Central memory CD8-positive, alpha-beta T cell (primary cell): ENCODE measurements at places on chromosomes 16 and 17.

DNA sequence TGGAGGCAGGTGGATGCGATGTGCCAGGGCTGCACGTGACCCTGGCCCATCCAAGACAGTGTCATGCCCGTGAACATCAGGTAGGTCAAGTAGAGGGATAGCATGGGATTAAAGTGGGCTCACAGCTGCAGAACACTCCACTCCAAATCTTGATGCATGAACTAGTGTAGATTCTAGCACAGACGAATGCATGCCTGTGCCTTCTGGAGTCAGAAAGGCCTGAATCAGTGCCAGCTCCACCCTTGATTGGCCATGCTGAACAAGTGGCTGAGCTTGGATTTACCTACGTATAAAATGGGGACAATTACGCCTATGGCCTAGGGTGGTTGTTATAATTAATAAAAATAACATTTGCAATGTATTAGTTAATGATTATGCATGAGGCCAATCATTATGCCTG, 10.6 kb downstream of the IRX3 start:
- no peak for DNase-seq

- no peak for DNase-seq
These were observed 9.0 kb upstream of the TERB1 start for GRCh38 chr16:66810391-66810790.

- DNase-seq, result no peak
These were observed 33.4 kb downstream of the PSME3IP1 start for GRCh38 chr16:57152096-57153093.

GRCh38 chr16:88493879-88494278, 40.8 kb downstream of the ZFPM1 start:
- no peak for DNase-seq

DNA sequence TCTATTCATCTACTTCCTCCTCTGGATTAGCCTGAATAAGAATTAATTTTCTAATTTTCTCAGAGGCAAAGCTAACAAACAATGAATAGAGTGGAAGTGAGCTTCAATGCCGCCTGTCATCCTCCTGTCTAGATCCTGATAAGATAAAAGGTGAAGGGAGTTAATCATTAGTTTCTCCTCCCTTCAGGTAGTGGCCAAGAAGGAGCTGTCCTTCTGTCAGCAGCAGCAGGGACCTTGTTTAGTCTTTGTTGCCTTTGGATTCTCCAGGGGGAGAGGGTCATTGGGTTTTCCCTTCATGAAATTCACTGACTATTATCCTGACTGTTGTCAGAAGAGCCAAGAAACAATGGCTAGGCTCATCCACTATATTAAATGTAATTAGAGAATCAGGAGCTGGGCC, 420.2 kb upstream of the GOT2 start:
- no peak for DNase-seq

DNA sequence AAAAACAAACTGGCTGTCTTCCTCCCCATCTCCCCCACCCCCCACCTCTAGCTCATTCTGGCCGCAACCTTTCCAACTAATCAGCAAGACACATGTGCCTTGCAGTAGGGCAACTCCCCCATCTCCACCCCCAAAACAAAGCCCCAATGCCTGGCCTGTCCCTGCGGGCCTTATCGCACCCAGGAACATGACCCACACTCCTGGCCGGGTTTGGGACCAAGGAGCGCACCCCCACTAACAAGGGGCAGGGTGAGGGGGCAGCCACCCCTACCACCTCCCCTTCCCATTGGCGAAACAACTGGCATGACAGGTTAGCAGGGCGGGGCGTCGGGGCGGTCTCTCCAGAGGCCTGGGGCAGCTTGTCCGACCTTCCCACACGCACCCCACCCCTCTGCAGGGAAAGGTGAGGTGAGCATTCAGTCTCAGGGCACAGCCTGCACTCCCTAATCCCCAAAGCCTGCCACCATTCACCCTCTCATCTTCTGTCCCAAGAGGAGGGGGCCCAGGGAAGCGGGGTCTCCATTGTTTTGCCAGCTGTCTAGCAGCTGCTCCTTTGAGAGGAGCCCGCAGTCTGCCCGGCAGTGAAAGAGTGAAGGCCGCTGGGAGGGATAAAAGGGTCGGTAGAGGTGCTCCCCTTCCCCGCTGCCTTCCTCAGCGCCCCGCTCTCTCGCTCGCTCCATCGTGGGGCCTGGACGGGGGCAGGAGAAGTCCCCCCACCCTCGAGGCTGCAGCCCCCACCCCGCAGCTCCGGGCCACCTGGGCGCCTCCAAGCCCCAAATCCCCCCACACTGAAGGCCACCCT, 765 bp downstream of the MYO18A start:
- no peak for DNase-seq

DNA sequence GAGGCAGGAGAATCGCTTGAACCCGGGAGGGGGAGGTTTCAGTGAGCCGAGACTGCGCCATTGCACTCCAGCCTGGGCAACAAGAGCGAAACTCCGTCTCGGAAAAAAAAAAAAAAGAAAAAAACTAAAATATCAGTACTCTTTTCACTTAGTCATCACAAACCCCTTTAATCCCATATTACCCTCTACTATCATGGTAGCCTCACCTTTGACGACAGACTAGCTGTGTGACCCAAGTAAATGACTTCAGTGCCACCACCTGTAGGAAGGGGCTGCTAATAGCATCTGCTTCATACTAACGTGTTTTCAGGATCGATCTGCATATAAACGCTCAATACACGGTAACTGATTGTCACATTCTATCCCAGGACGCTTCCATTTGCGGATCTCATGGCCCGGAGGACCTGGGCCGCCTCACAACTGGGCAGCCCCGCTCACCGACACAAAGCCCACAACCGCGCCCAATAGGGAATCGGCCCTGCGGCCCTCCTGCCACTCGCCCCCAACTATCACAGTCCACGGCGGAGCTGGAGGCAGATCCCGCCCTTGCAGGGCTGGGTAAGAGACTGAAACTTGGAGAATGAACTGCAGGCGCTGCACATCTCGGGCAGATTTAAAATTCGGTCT, 1.1 kb upstream of the ZNF263 start:
- no peak for DNase-seq

GRCh38 chr16:58533751-58534470, 18.6 kb downstream of the SETD6 start:
- no peak for DNase-seq

DNA sequence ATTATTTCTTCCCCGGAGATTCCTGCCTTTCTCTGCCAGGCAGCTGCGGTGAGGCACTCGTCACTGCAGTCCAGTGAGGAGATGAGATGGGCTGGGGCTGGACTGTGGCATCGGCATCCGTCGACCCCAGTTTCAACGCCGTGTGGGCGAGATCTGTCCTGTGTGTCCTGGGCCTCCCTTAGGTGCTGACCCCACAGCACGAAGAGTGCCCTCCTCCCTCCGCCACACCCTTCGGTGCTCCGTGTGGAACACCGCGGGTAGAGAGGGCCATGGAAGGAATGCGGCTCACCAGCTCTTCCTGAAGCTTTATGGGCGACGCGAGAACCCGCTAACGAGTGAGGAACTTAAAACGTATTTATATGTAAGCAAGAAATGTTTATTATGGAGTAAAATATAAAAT, 17.6 kb downstream of the ACSF3 start:
- DNase-seq, result no peak

DNA sequence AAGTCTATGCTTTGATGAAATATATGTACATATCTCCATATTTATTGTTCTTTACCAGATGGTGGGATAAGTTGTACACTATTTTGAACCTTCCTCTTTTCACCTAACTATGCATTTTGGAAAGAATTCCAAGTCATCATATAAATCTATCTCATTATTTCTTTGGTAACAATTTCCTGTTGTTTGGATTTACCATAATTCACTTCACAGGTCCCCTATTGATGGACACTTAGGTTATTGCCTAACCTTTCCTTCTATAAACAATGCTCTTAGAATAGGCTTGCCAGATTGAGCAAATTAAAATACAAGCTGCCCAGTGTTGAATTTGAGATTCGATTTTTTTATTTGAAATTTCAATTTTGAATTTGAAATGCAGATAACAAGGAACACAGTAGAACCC, 28.9 kb upstream of the DHX8 start:
- DNase-seq, result no peak

DNA sequence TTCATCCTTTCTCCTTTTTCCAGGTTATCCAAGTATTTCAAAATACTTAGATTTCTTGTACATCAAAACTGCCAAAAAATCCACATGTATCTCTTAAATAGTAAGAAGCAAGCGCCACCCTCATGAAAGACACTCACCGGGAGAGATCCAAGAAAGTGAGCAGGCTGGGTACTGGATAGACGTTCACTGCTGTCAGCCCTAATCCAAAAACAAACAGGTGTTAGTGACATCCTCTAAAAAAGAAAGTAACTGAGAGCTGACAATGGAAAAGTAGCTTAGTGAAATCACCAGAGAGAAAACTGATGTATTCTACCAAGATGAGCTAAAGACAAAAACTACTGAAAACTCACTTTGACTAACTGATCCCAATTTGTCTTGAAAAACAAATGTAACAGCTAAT, 46.1 kb downstream of the MARVELD3 start:
- no peak for DNase-seq

GRCh38 chr17:16918443-16918842, 53.5 kb downstream of the TNFRSF13B start:
- DNase-seq, result no peak

GRCh38 chr17:38671939-38672720, 2.6 kb downstream of the EPOP start:
- DNase-seq, result no peak

GRCh38 chr16:57500578-57501111, 14.4 kb upstream of the DOK4 start:
- no peak for DNase-seq

DNA sequence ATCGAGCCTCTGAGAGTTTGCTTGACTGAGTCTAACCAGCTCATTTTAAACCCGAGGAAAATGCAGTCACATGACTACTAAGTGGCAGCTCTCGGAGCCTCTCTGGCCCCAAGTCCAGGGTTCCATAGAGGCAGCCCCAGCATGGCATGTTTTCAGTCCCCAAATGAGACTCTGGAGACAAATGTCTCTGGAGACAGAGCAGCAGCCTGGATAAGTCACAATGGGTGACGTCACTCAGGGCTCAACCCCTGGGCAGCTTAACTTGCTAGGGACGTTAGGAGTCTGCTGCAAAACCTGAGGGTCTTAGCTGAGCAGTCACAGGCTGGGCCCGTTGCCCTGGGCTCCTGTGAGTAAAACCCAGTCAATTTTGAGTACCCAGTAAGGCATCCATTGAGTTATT, 6.9 kb upstream of the STH start:
- no peak for DNase-seq

DNA sequence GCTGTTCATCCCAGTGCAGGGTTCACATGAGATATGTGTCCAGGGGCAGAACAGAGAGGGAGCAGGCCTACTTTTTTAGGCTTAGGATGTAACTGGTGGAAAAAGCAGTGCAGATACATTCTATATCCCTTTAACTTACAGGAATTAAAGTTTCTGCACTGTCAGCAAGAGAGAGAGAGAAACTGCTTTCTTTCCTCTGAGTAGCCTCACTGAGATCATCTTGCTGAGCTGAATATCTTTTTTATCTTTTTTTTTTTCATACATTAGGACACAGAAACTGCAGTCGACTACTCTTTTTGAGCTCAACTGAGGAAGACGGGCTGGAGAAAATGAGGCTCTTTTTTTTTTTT, 50.1 kb downstream of the CNGB1 start:
- no peak for DNase-seq

- no peak for DNase-seq
These were observed 131.9 kb downstream of the NPIPB5 start for GRCh38 chr16:22642416-22643088.

DNA sequence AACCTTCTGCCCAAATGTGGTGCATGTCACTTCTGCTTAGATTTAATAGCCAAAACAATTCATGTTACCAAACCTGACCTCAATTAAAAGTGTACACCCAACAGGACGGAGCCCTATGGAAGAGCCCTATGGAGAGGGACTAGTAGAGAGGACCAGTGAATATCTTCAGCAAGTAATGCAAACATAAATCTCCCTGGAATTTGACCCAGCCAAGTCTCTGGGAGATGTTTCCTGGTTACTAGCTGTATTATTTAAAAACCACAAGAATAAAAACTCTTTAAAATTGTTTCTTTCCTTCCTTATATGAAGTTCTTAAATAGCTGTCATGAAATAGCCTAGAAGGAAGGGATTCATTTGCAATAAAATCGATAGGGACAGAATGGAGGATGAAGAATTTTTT, 255.8 kb downstream of the CDH11 start:
- DNase-seq, result no peak

- DNase-seq, result peak; percentile 62
These were observed 120.9 kb downstream of the MRM1 start for GRCh38 chr17:36722121-36722902.

- no peak for DNase-seq
These were observed 67.2 kb downstream of the PARN start for GRCh38 chr16:14562691-14563491.

DNA sequence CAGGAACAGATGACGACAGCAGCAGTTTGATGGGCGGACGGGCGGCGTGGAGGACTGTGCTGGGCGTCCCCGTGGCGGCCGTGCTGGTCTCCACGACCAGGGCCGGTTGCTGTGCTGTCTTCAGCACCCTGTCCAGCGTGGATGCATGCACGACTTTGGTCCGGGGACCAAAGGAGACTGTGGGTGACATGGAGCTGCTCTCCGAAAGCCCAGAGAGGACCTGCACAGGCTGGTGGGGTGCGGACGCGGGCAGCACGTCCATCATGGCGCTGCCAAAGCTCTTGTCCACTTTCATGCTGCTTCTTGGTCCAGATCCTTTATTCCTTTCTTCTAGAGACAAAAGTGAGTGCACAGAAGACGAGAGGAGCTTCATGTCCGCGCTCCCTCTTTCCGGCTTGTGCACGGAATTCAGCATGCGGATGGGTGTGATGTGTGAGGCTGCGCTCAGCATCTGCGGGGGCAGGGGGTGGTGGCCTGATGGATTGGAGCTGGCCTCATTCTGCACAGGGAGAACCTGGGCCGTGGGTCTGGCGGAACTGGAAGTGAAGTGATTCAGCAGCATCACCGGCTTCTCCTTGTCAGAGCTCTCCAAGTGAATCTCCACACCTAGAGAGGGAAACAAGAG, 20.3 kb downstream of the MAP1LC3B start:
- no peak for DNase-seq

DNA sequence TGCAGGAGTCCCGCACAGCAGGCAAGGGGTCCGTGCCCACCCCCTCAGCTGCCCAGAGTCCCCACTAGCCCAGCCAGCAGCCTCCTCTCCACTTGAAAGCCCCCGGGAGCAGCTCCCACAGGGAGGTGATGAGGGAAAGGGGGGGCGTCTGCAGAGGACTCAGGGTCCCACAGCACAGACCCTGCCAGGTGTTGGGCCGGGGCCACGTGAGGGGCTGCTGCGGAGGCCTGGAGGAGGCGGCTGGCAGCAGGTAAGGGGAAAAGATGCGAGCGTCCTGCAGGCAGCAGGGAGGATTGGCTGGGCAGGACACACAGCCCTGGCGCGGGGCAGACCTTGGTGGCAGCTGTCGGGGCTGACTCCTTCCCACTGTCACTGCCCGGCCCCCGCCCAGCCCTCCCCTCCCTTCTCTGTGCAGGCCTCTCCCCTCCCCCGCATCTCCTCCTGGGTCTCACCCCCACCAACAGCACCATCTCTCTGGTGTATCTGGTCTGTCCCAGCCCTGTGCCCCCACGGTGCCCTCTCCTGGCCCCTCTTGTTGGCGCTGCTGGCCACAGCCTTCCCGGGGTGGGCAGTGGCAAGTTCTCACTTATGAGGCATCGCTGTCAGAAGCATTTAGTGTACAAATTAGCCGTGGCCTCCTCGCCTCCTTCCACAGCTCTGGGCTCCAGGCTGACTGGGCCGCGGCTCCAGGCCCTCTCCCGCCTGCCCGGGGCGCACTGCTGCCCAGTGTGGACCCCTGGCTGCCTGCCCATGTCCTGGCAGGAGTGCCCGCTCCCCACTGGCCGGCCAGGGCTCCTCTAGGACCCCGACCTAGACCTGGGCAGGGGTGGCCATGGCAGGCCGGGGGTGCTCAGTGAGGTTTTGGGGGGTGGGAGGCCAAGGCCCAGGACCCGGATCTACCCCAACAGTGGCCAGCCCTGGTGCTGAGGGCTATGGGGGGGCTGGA, 4.4 kb upstream of the PRR35 start:
- DNase-seq, result no peak
